ENCODE measurements at places on chromosomes 11 and 22.

DNA sequence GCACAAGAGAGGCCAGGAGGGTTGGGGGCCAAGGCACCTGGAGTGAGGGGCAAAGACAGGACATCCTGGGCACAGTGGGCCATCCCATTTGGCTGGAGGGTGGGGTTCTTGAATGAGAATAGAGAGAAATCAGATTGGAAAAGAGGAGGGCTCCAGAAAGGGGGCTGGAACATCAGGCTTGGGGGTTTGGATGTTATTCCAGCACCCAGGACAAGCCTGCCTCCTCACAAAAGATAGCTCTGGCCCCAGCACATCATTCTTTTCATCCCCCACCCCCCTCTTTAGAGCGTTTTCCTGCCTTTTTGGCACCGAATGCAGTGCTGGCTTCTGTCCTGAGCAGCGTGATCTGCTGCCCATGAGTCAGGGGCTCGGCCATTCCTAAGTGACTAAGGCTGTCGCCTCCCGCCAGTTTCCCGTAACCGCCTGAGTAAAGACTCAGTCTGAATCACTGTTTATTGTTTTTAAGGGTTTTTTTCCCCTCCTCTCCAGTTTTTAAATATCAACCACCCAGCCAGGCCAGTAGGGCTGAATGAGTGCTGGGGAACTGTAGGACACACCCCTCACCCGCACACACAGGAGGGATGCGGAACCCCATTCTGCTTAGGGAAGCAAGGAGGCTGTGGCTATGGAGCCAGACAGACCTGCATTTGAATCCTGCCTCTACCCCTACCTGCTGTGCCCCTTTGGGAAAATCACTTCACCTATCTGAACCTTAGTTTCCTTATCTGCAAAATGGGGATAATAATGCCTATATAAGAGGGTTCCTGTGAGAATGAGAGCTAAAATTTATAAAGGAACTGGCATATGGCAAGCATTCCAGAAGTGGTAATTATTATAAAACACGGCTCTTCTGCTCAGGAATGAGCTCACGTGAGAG, 32.4 kb upstream of the NAV2 start:
- DNase-seq, result peak; percentile 88

- DNase-seq, result no peak
Observed at GRCh38 chr11:5247472-5248192, 2.0 kb downstream of the HBG1 start.

DNA sequence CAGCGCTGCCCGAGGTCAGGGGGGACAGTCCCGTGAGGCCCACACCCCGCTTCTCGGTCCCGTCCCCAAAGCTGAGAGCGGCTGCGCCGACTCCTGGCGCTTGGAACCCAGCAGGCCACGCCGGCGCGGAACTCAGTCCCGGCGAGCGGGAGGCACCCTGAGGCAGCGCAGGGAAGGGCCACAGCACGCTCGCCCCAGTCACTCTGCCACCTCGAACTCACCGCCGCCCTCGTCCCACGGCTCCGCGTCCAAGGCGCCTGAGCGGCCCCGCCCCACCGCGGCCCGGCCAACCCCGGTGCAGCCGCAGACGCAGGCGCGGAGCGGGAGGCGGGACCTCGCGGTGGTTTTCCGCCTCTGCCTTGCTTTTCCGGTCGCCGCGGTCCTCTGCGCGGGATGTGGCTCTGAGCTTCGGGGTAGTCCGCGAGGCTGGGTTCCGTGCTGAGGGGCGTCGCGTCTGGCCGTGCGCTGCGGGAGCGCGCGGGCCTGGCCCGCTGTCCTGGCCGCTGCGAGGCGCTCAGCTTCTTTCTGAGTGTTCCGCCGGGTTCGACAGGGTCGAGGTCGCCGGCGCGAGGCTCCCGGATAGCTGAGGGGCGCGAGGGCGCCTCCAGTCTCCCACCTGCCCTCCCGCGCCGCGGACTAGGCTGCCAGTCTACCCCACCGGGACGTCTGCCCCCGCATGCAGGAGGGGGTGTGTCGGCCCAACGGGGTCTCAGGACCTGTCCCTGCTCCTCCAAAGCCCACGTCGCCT, at the start of gene CDPF1:
TSS of gene CDPF1 (minus strand) at position 259 of the 748 bp plus-strand sequence. CDS start 2,009 bp downstream, outside the sequence.
- DNase-seq, result peak; percentile 93

- peak; percentile 58 for DNase-seq
Observed at GRCh38 chr22:38921120-38921519, 36.3 kb upstream of the APOBEC3A start.

- peak; percentile 92 for DNase-seq
Observed at GRCh38 chr11:9506489-9507276, 45.9 kb downstream of the ZNF143 start.

DNA sequence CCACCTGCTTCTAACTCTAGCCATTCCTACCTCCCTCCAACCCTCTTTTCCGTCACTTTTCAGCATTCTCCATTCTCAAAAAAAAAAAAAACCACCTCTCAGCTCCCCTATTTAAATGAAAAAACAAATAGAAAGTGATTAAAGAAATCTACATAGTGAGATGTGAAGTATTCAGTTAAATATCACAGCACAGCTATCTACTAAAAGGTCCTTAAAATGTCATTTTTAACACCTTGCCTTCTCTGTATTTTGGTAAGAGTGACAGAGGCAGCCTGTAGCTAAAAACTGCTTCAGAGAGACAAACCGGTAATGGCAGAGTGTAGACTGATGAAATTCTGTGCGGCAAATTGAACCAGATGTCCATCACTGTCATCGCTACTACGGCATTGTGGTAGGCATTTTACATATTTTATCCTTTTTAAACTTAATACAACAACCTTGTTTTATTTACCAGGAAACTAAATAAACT, 346 bp upstream of the ALG9 start:
- DNase-seq, result no peak

DNA sequence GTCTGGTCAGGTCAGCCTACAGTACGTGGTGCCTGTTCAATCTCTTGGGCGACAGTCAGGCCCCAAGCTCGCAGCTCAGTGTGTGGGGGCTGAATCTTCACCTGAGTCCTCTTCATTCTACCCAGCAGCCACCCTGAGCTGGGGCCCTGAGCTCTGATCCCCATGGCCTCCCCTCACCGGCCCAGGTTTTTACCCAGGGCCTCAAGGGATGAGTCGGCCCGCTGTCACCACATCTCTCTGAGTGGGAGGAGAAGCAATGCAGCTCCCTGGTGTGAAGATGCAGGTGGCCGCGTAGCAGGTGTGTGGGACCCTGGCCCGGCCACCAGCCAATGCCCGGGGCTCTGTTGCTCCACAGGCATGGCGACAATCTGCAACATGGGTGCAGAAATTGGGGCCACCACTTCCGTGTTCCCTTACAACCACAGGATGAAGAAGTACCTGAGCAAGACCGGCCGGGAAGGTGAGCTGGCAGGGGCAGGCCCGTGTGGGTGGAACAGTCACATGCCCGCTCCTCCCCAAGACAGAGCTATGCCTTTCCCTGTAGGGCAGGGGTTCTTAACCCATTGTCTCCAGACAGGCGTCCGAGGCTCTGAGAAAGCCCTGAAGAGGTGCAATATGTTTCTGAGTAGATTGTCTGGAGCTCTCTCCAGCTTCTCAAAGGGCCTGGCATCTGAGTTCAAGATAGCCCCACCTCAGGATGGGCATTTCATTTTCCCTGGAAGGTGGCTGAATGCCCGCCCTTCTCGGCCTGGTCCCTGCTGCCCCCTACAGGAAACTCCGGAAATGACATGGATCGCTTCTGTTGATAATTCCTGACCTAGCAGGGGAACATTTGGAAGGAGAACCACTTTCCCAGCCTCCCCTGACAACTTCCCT, 26.9 kb downstream of the POLR3H start:
- DNase-seq, result peak; percentile 77

DNA sequence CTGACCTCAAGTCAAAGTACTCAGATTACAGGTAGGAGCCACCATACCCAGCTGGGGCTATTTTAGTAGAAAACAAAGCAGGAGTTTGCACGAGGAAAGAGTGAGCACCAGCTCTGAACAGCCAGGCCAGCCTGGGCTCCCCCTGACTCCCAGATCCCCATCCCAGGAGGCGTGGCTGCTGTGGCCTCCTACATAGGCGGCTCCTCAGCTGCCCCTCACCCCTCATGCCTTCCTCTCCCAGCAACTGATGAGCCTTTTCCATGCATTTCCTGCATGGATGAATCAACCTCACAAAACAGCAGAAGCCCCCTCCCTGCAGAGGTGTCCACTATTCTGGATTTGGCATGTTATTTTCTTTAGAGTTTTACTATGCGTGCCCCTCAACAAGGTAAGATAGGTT, 10.5 kb upstream of the FLRT1 start:
- DNase-seq, result no peak

- no peak for DNase-seq
Observed at GRCh38 chr11:60923326-60923725, 934 bp upstream of the TMEM132A start.

- DNase-seq, result no peak
Observed at GRCh38 chr11:217704-218103, 10.2 kb downstream of the RIC8A start.

- DNase-seq, result no peak
Observed at GRCh38 chr22:29726512-29727130, 6.8 kb downstream of the CABP7 start.

GRCh38 chr11:19176629-19177186, 25.1 kb downstream of the CSRP3 start:
- DNase-seq, result no peak

- DNase-seq, result no peak
Observed at GRCh38 chr11:115080923-115081680, 402.8 kb downstream of the NXPE2 start.

DNA sequence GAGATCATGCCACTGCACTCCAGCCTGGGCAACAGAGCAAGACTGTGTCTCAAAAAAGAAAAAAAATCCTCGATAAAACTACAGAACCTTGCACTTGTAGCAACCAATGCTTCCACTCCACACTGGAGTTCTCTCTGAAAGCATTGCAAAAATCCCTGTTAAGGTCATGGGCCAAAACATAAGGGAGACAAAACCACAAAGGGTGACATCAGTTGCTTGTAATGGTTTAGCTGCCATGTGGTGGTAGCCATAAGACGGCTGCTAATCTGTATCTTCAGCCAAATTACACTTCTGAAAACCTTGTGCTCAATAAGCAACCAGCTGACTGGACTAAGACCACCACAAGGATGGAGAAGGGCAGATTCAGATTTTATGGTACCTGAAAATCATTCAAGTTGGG, 20.6 kb upstream of the TPH1 start:
- DNase-seq, result no peak

GRCh38 chr11:84234011-84234410, 947.8 kb upstream of the CCDC90B start:
- DNase-seq, result peak; percentile 8

DNA sequence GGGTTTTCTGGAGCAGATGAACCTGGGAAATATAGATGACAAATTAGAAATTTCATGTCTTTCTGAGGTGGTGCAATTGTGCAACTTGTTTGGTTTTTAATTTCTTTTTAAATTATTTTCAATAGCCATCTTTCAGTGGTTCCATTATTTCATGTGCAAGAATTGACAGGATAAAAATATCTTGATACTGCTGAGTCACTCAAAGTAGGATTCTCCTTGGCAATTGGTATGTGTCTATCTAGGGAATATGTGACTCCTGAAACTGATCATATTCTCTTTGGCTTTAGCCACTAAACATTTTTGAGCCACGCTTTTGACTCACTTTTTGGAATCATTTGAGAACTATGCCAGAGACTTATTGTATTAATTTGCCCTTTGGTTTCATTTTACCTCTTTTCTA, 331.5 kb downstream of the KCNA4 start:
- DNase-seq, result no peak

- peak; percentile 80 for DNase-seq
Observed at GRCh38 chr11:36258730-36259360, 30.4 kb downstream of the COMMD9 start.

GRCh38 chr11:109785714-109786113, 307.5 kb upstream of the ZC3H12C start:
- DNase-seq, result no peak

DNA sequence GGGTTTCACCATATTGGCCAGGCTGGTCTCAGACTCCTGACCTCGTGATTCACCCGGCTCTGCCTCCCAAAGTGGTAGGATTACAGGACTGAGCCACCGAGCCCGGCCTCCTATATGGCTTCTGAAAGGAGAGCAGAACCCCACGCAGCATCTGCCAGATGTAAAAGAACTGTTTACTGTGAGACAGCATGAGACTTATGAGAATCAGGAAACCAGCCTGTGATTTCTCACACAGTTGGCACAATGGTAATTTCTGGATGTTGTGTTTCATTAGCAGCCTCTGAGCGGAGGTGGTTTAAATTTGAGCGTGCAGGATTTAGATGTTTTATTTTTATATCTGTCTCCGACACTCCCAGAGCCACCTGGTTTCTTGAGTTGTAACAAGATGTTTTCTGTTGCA, 33.8 kb downstream of the CEP164 start:
- no peak for DNase-seq

DNA sequence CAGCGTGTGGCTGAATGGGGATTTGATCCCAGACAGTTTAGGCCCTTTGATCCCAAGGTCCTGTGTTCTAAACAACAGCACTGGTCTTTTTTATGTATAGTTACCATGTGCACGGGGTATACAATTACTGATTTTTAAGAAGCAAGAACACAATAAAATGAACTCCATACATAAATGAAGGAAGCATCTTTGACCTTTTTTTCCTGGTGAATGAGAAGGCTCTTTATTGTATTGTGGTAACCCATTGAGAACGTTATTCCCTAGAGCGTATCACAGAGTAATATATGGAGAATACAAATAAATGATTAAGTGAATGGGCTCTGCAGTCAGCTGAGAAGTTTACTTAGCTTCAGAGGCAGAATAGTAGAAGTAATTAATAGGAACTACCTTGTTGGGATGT, 563.6 kb downstream of the NTM start:
- no peak for DNase-seq

DNA sequence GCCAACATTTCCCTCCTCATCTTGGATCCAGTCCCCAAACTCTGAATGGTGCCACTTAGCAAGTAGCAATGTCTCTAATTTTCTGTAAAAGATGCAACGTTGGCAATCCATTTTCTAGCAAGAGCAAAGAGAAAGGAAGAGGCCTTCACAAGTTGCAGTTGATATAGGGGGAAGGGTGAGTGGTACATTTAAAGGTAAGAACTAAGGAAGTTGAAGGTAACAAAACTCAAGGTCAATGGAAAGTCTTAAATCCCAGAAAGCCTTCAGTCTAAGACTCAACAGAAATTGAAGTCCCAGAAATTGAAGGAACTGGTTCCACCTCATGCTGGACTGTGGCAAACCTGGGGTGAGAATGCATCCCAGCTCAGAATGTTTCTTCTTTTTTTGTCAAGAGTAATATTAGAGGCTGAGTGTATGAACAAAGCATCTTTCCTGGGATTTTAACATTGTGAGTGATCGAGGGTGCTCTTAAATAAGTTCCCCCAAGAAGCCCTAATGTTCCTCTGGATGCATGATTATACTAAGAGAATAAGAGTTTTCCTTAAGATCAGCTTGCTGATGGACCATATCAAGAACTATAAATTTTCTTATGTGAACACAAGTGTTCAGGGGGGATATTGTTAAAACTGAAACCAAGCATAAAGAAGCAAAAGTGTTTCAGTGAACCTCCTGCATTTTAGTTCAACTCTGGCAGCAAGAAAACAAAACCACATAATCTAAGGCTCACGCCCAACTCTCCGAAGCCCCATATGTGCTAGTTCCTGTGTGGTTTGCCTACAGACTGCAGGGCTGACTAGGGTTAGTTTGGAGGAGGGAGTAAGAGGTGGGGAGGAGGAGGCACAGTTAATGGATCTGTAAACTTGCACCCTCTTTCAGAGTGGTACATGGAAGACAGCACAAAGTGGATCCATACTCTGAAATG, at the start of gene GRAP2:
TSS of gene GRAP2 (plus strand) at position 779 of the 922 bp plus-strand sequence. CDS start 46,023 bp downstream, outside the sequence.
- DNase-seq, result no peak

- DNase-seq, result no peak
Observed at GRCh38 chr11:965206-965775, 39.6 kb downstream of the AP2A2 start.

GRCh38 chr11:134578807-134579723, 167.0 kb upstream of the B3GAT1 start:
- no peak for DNase-seq

- no peak for DNase-seq
Observed at GRCh38 chr11:74370123-74370522, 28.1 kb downstream of the PGM2L1 start.

GRCh38 chr11:108019870-108020540, 11.3 kb downstream of the CUL5 start:
- no peak for DNase-seq
